LNCaP clone FGC (cell line): ENCODE measurements at places on chromosomes 5 and 9.
A peak's percentile ranks its signal among the peaks of the same experiment; 100 is the strongest.

DNA sequence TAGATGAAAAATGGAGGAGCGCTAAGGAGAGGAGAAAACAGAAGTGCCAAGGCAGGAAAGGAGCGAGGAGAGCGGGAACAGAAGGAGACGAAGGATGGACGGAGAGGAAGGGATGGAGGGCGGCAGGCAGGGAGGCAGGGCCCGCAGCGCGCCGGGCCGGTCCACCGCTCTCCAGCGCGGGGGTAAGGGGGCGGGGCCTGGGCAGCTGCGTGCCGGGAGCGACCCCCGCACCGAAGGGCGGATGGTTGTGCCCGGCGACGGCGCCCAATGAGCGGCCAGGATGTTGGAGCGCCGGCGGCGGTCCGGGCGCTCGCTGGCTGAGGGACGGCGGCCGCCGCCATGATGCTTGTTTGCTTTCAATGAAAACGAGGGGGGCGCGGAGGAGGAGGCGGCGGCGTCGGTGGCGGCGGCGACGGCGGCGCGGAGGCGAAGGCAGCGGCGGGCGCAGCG, at the start of gene CNOT6:
Gene CNOT6, plus strand, starts transcription at position 320 of the 450 bp plus-strand sequence. CDS start 34,898 bp downstream, outside the sequence.
- peak; percentile 80 for DNase-seq

- no peak for DNase-seq
Measured at GRCh38 chr5:141519605-141520565, 31.0 kb downstream of the PCDHGC5 start.

- no peak for DNase-seq
Measured at GRCh38 chr5:131413605-131414559, 150.0 kb downstream of the CDC42SE2 start.

GRCh38 chr5:79151942-79152671, 40.5 kb downstream of the BHMT start:
- DNase-seq: no peak

- DNase-seq: no peak
Measured at GRCh38 chr5:142356349-142356715, 31.5 kb upstream of the SPRY4 start.

DNA sequence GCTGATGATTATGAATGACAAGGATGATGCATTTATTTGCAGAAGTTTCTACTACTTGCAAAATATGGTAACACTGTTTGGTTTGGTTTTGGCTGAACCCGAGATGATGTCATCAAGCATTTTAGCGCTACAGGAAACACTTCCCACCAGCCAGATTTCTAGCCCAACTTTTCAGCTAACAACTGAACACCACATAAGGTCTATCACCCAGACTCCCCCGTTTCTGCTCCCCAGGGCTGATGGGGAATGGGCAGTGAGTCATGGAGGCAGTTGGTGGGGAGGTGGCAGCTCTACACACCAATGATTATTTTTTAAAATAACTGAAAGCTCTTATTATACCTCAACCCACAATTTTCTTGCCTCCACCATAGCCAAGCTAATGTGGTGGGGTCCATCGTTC, 302.9 kb downstream of the CEMIP2 start:
- DNase-seq: no peak

GRCh38 chr5:51829230-51829629, 446.0 kb downstream of the ISL1 start:
- DNase-seq: no peak

- no peak for DNase-seq
Measured at GRCh38 chr5:54908774-54909525, 76.4 kb downstream of the ESM1 start.

- no peak for DNase-seq
Measured at GRCh38 chr5:74977471-74977870, 74.9 kb downstream of the GCNT4 start.

- no peak for DNase-seq
Measured at GRCh38 chr5:82390088-82390487, 111.9 kb upstream of the RPS23 start.

DNA sequence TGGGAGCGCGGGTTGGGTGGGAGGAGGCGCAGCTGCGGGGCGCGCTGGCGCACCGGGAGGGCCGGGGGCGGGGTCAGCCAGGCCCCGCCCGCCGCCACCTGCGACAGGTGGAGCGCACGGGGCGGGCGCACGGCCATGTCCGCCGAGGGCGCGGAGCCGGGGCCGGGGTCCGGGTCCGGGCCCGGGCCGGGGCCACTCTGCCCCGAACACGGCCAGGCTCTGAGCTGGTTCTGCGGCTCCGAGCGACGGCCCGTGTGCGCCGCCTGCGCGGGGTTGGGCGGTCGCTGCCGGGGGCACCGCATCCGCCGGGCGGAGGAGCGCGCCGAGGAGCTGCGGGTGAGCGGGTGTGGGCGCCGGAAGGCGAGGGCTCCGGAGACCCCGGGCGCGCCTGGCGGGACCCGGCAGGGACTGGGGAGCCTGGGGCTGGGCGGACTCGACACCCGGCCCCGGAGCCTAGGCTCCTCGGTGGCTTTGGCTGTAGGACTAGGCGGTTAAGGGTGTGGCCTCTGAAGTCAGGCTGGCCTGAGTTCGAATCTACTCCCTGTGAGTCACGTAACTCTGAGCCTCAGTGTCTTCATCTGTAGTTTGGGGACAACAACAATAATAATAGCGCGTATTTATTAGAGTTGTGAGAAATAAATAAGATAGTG, at the start of gene BSPRY:
Gene BSPRY, plus strand, starts transcription at position 97 of the 650 bp plus-strand sequence. Its CDS starts 39 bp downstream, at position 136.
- no peak for DNase-seq

DNA sequence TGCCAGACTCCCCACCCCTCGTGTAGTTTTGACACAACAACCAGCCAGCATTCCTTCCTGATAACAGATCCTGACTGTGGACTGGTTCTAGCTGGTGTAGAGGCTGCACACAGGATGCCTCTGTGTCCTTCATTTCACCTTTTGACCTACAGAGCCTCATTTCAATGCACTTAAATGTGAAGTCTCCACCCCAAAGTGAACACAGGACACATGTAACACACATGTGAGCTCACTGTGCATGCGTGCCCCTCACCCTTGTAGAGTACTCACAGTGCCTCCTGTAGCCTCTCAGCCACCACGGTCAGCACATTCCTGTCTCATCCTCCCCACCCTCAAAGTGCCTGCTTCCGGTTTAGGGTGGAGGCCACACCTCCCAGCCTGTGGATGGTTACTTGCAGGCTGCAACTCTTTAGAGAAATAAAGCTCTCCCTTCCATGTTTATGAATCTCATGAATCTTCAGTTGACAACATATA, 11.6 kb upstream of the NKD2 start:
- DNase-seq: no peak

- no peak for DNase-seq
Measured at GRCh38 chr9:17589771-17590170, 10.9 kb downstream of the SH3GL2 start.

- DNase-seq: no peak
Measured at GRCh38 chr9:90868555-90868954, 66.9 kb downstream of the SYK start.

DNA sequence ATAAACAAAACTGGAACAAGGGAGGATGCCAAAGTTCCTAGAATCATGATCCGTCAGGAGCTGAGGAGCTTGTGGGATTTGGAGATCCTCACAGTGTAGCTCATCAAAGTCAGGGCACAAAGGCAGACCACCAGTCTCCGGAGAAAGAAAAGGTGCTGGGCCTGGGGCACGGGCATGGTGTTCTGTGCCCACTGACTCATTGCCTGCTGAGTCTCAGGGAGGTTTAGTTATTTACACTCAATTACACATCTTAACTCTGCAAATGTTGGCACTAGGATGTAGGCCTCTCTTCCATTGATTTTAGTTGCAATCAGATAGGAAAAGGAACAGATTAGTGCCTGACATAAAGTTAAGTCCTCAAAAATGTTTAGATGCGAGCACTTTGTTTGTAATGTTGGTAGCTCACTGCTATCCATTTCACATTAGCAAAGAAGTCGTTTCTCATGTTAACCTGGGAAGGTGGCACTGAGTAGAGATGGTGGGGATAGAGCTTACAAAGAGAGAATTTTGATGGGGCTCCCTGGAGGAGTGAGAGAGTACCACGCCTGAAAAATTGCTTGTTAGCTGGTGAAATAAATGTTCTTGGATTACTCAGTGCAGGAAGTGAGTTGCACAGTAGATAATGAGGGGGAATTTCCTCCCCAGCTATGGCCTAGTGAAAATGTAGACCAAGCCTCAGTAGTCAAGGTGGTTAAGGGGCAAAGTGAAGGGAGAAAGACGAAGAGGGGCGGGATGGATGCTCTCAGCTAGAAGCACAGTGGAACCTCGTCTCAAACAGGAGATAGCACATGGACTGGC, 109.5 kb upstream of the CD180 start:
- no peak for DNase-seq

- no peak for DNase-seq
Measured at GRCh38 chr5:170151097-170151831, 45.6 kb downstream of the FOXI1 start.
